ENCODE measurements at places on chromosomes 2 and 18. TPM values are rescaled to one million over a fixed set of nuclear protein-coding genes. Genes with fewer than 3 reads are reported as not detected.

DNA sequence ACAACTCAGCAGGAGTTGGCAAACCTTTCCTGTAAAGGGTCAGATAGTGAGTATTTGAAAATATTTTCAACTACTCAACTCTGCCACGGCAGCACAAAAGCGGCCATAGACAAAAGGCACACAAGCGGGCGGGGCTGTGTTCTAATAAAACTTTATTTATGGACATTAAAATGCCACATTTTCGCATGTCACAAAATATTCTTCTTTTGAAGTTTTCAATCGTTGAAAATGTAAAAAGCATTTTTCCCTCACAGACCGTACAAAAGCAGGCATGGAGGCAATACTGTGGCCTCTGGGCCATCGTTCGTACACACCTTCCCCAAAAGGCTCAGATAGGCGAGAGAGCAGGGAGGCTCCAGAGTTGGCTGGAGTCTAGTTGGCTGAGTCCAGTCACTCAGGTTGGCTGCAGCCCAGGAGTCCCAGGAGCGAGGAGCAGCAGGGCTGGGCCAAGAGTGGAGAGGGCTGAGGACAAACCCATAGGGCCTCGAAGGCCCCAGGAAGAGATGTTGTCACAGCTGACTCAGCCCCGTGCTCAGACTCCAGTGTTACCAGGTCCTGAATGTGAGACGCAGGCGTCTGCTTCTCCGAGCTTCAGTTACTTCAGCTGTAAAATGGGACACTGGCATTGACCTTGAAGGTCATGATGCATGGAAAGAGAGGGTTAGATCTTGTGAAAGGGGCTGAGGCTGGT, 42.5 kb downstream of the SDC1 start:
- DNase-seq: peak; percentile 2

- peak; percentile 45 for DNase-seq
Observed at GRCh38 chr2:171957061-171957460, 34.8 kb downstream of the HAT1 start.

DNA sequence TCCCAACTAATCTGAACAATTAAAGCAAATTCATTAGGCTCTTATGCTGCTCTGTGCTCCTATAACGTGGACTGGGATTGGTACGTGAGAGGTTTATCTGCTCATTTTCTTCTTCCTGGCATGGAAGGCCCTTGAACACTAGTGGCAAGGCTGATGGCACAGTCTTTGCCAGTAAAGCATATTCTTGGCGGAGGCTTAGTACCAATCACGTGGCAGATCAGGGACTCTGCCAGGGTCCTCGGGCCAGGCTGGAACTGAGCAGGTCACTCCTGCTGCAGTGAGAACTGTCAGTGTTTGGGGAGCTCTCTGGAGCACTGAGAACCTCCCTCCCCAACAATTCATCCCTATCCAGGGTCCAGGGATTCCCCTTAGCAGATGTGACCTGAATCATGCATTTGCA, 3.7 kb upstream of the ALPK2 start:
- DNase-seq: peak; percentile 63

The SMCHD1 gene
- total RNA-seq: 35.6 TPM
